Panc1 (cell line): ENCODE measurements at places on chromosomes 1 and 21. TPM values are rescaled to one million over a fixed set of nuclear protein-coding genes. Genes with fewer than 3 reads are reported as not detected.

The SLC6A9 gene
- total RNA-seq = 9.2 TPM

The CFAP107 gene
- total RNA-seq = not detected

GRCh38 chr1:5596651-5597050, 395.6 kb downstream of the NPHP4 start:
- DNase-seq = no peak

- DNase-seq = no peak
Observed at GRCh38 chr1:117467336-117467735, 100.1 kb downstream of the MAN1A2 start.

DNA sequence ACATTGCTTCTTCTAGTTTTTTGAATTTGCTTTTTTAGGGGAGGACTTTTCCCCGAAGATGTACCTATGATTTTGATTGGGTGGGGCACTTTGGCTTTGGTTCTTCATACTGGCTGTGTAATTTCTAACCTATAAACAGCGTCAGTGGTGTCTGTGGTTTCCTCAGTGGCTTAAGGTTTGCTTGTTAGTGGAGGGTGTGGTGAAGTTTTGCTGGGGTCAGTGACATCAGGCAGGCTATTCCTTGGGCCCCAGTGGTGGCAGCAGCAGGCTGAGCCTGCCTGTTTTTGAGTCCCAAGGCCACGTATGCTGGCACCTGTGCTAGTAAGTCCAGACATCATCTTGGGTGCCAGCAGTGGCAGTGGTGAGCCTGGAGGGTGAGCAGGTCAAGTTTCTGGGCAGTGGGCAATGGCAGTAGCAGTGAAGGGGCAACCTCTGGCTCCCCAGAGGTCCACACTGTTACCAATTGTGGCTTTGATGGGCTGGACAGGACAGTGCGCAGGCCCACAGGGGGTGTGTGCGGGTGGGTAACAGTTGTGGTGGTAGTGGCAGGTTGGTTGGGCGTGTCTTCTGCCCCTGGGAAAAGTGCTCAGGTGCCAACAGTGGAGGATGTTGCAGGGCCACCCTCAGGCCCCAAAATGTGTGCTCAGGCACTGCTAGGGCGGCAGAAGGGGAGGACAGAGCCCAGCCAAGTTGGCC, 54.9 kb upstream of the B3GALT2 start:
- DNase-seq = no peak

The GUCA2A gene
- total RNA-seq = not detected

GRCh38 chr1:42734201-42735035, 5.6 kb downstream of the CLDN19 start:
- DNase-seq = no peak

DNA sequence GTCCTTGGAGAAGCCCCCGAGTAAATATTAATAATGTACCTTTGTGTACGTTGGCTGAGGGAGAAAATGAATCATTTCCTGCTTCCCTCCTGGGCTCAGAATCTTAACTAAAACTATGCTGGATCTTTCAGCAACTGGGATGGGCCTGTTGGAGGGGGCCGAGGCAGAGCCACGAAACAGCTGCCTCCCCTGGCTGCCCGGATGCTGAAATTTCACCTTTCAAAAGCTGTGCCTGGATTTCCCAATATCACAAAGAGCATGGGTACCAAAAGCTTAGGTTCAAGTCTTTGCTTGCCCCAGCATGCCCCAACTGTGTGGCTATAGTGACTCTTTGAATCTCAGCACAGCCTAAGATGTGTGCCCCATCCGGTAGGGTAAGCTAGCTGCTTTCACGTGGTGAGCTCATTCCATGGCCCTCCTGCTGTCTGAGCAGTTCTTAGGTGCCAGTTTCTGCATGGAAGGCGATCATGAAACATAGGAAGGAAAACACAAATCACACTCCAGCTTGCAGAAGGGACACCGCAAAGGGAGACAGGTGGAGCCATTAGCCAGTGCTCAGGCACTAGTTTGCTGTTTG, 473.5 kb downstream of the PTPRU start:
- peak; percentile 69 for DNase-seq

The SEMA6C gene
- total RNA-seq = 5.7 TPM

- DNase-seq = peak; percentile 64
Observed at GRCh38 chr21:33761441-33762036, 119.2 kb downstream of the ITSN1 start.

The PKP1 gene
- 0.44 TPM for total RNA-seq
